Tibial artery (tissue), 4 donors: ENCODE measurements at places on chromosomes 4 and X.

- H3K27ac ChIP-seq: peak overlapping the region; percentile 90
- peaks cover 25% of the 10 kb centered on the region for H3K36me3 ChIP-seq
- DNase-seq: peak; percentile 75
These were observed 1.4 kb downstream of the PDS5A start for GRCh38 chr4:39976141-39976944.

- peaks cover 4% of the 10 kb centered on the region for H3K36me3 ChIP-seq
- no peaks in the 10 kb centered on the region for H3K27me3 ChIP-seq
- DNase-seq: no peak
- H3K4me1 ChIP-seq: no peaks in the 10 kb centered on the region
- H3K4me3 ChIP-seq: peak overlapping the region; percentile 72
- no peak overlapping the region for H3K27ac ChIP-seq
These were observed 656 bp upstream of the GSPT2 start for GRCh38 chrX:51742586-51742985.

DNA sequence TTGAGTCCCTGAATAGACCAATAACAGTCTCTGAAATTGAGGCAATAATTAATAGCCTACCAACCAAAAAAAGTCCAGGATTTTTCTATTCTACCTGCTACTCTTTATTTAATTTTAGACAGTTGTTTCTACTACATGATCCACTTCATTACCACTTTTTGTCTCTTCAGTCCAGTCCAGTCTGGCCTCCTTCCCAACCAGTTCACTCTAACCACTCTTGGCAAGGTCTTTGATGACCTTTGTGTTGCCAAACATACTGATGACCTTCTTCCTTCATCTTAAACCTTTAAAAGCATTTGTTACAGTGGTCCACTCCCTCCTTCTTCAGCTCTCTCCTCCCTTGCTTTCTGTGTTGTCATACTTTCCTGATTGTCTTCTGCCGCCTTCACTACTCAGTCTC lies 12.8 kb upstream of the UBQLN2 start:
- H3K27me3 ChIP-seq: no peaks in the 10 kb centered on the region
- H3K4me3 ChIP-seq: no peak overlapping the region
- no peaks in the 10 kb centered on the region for H3K36me3 ChIP-seq
- no peaks in the 10 kb centered on the region for H3K4me1 ChIP-seq

DNA sequence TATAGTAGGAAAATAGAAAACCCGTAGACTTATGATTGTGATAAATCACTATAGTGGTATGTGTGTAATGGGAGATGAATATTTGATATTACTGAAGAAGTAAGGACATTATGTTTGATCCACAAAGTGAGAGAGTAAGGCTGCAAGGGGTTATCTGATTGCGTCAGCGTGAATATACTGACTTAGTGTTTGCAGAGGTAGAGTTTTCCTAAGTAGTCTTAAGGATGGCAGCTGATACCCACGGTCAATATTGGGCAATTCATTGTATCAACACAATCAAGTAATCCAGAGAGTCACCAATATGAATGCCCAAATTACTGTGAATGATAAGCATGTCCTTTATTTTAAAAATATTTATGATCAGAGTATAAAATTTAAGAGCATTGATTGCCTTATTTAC lies 83.7 kb downstream of the SPOCK3 start:
- no peak overlapping the region for H3K4me3 ChIP-seq
- H3K36me3 ChIP-seq: no peaks in the 10 kb centered on the region
- no peaks in the 10 kb centered on the region for H3K27me3 ChIP-seq

DNA sequence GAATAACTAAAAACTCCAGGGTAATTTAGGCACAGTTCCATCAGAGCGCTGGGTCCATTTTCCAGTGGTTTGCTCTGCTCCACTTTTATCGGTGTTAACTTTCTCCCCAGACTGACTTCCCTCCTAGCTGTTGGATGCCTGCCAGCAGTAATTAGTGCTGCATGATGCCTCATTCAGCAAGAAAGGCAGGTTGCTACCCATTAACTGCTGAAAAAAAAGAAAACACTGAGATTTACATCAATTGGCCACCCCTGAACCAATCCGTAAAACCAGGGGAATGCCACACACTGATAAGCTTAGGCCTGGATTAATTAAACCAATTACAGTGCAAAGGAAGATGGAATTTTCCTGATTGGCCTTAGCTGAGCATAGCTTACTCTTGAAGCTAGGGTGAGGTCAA lies 182.4 kb upstream of the CXXC4 start:
- DNase-seq: no peak
- H3K4me1 ChIP-seq: no peaks in the 10 kb centered on the region
- no peak overlapping the region for H3K27ac ChIP-seq
- no peaks in the 10 kb centered on the region for H3K27me3 ChIP-seq
- no peak overlapping the region for H3K4me3 ChIP-seq

DNA sequence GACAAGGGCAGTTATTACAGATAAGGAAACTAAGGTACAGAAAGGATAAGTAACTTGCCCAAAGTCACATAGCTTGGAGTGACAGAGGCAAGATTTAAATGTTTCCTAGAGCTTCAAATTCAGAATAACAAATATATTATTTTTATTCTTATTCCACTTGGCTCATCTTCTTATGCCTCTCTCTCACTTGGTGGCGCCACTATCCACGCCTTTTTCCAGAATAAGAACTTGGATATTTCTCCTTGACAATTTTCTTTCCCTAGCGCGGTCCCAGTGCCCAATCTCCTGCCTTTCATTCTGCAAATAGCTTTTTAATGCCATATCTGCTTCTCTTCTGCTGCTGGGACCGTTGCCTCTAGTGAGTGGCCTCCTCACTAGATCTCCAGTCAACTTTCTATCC lies 78.5 kb downstream of the MSN start:
- no peak overlapping the region for H3K27ac ChIP-seq
- peaks cover 4% of the 10 kb centered on the region for H3K36me3 ChIP-seq
- no peak for DNase-seq
- H3K4me3 ChIP-seq: no peak overlapping the region
- H3K27me3 ChIP-seq: no peaks in the 10 kb centered on the region
- no peaks in the 10 kb centered on the region for H3K4me1 ChIP-seq

DNA sequence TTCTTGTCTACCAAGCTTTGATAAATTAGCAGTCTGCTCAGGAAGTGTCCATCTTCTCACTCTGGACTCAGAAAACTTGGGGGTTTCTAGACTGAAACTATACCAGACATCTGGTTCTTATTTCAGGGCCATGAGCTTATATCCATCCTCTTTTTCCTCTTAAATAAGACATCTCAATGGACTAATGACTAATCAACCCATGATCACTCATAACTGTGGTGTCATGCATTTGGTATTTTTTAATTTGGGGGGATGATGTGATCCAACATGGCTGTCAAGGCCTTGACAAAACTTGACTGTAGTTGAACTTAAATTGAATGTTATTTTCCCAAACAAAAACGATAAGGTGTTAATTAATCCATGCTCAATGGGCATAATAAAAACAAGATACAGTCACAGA lies 87.8 kb downstream of the GPRASP3 start:
- no peaks in the 10 kb centered on the region for H3K36me3 ChIP-seq
- H3K27me3 ChIP-seq: no peaks in the 10 kb centered on the region
- no peak for DNase-seq
- no peaks in the 10 kb centered on the region for H3K4me1 ChIP-seq
